ENCODE measurements at places on chromosomes 6 and 20. TPM values are rescaled to one million over a fixed set of nuclear protein-coding genes. Genes with fewer than 3 reads are reported as not detected.

- no peak for DNase-seq
Observed at GRCh38 chr20:64110411-64111068, 3.2 kb upstream of the NPBWR2 start.

The ZC2HC1B gene
- not detected for total RNA-seq

The KIF13A gene
- 13.7 TPM for total RNA-seq

DNA sequence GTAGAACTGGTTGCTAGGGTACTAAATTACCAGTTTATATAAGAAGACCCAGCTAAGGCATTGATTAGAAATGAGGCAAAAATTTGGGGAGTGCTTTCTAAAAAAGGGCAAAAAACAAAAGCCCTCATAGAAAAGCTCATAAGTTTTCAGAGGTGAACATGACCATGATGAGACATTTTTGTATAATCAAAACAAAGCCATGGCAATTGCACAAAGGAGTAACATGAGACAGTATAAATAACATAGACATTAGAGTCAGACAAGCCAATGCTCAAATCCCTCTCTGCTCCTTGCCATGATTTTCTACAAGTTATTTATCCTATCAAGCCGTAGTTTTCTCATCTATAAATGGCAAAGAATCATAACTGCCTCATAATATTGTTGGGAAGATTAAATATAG lies 112.2 kb upstream of the ADTRP start:
- DNase-seq = no peak

DNA sequence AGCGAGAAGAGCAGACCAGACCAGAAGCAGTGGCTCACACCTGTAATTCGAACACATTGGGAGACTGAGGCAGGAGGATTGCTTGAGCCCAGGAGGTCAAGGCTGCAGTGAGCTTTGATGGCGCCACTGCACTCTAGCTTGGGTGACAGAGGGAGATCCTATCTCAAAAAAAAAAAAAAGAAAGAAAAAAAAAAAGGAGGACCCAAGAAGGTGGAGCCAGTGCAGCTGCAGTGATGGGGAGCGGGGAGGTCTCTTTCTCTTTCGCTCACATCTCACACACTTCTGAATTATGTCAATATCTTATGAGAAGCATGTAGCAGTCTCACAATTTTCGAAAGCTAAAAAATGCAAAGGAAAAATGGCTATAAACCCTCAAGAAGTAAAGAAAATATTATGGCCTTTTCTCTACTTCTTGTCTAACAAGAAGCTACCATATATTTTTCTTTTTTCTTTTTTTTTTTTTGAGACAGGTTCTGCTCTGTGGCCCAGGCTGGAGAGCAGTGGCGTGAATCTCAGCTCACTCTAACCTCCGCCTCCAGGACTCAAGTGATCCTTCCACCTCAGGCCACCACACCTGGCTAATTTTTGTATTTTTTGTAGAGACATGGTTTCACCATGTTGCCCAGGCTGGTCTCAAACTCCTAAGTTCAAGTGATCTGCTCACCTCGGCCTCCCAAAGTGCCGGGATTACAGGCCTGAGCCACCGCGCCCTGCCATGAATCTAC lies 3.8 kb upstream of the SPO11 start:
- no peak for DNase-seq

DNA sequence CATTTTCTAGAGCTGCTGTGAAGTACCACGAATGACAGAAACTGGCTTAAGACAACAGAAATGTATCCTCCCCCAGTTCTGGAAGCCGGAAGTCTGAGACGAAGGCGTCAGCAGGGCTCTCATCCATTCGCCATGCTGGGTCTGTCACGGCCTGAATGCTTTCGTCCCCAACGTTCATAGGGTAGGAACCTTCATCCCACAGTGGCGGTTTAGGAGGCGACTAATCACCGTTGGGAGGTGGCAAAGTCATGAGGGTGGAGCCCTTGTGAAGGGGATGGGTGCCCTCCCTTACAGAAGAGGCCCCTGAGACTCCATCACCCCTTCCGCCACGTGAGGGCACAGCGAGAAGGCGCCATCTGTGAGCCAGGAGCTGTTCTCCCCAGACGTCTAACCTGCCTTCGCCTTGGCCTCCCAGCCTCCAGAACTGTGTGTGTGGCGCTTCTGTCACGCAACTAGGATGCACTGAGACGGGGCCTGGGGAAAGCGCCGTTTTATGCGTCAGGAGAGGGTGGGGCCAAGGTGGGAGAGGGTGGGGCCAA lies 250.3 kb downstream of the TTLL2 start:
- no peak for DNase-seq

DNA sequence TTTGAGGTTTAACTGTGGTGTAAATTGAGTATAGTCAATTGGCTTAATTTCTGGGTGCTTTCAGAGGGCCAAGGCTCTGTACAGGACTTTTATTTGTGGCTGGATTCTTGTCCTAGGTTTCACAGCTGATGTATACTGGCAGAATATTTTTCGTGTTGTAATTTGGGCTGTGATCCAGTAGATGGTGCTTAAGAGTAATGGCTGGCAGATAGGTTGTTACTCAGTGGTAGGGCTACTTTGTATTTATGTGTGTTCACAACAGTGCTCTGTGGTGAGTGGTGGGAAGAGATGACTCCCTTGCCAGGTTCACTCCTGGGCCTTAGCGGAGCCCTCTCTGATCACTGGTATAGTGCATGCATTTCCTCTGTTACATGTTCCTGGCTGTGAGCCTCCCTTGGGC lies 34.5 kb upstream of the FERMT1 start:
- DNase-seq = no peak

The NTSR1 gene
- total RNA-seq = 0.08 TPM

The THBD gene
- 6.6 TPM for total RNA-seq
